ENCODE measurements at places on chromosomes 7 and 10. TPM values are rescaled to one million over a fixed set of nuclear protein-coding genes. Genes with fewer than 3 reads are reported as not detected.

- no peak overlapping the region for H3K27ac ChIP-seq
- peaks cover 4% of the 10 kb centered on the region for H3K27me3 ChIP-seq
- no peak overlapping the region for H3K4me3 ChIP-seq
- H3K36me3 ChIP-seq = no peaks in the 10 kb centered on the region
- H3K4me1 ChIP-seq = no peaks in the 10 kb centered on the region
These were observed 14.3 kb upstream of the VIPR2 start for GRCh38 chr7:159158888-159159405.

GRCh38 chr10:3635211-3635671 lies 149.8 kb downstream of the KLF6 start:
- no peak for DNase-seq
- H3K27ac ChIP-seq = peak overlapping the region; percentile 3
- no peak overlapping the region for H3K4me3 ChIP-seq
- H3K4me1 ChIP-seq = no peaks in the 10 kb centered on the region

GRCh38 chr10:12606461-12606860 lies 257.1 kb downstream of the CAMK1D start:
- H3K27me3 ChIP-seq = no peaks in the 10 kb centered on the region
- peak overlapping the region; percentile 69 for H3K4me3 ChIP-seq
- H3K36me3 ChIP-seq = peaks cover 2% of the 10 kb centered on the region
- H3K27ac ChIP-seq = peak overlapping the region; percentile 97
- peaks cover 27% of the 10 kb centered on the region for H3K4me1 ChIP-seq

Gene SLC29A4
- 0.50 TPM for total RNA-seq

DNA sequence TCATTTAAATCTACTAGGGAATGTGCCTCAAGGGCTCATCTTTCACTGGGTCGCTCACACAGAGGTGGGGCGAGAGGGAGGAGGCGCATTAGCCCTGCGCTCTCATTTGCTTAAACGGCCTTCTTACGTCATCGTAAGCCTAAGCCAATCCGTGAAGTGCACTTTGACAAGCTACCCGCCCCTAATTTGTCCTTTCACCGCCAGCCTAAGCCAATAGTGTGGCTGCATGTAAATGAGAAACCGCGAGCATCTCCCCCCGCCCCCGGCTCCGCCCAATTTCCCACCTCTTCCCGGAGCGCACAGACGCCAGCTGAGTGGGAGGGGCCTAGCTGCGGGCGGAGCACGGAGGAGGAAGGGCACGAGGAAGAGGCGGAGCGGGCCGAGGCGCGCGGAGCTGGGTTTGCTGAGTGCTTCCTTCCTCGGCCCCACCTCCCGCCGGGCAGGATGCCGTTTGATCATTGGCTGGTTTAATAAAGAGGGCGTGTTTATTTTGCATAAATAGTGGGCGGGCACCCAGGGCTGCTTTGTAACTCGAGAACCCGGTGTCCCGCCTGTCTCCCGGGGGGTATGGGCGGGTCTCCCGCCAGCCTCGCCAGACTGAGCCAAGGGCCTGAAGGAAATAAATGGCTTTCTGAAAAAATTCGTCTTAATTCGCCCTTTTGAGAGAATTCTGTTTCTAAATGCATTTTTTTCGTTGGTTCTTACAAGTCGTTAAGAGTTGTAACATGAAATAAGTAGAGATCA lies 289.6 kb upstream of the NFE2L3 start:
- peaks cover 11% of the 10 kb centered on the region for H3K36me3 ChIP-seq
- peaks cover 48% of the 10 kb centered on the region for H3K27me3 ChIP-seq
- H3K4me3 ChIP-seq = peak overlapping the region; percentile 76
- peak; percentile 98 for DNase-seq
- H3K4me1 ChIP-seq = peaks cover 44% of the 10 kb centered on the region

Gene CARD11
- 167 TPM for total RNA-seq

DNA sequence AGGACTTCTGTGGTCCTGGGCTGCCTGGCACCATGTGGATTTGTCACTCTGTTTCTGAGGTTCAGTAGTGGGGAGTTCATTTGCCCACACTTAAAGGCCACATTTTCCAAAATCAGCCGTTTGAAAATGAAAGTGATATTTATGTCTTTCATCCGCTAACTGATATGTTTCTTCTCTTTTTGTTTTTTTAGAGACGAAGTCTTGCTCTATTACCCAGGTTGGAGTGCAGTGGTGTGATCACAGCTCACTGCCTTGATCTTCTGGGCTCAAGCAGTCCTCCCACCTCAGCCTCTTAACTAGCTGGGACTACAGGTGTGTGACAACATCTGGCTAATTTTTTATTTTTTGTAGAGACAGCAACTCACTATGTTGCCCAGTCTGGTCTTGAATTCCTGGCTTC lies 58.6 kb downstream of the EBLN1 start:
- H3K4me3 ChIP-seq = peak overlapping the region; percentile 17
- peaks cover 11% of the 10 kb centered on the region for H3K4me1 ChIP-seq
- H3K27ac ChIP-seq = peak overlapping the region; percentile 65

DNA sequence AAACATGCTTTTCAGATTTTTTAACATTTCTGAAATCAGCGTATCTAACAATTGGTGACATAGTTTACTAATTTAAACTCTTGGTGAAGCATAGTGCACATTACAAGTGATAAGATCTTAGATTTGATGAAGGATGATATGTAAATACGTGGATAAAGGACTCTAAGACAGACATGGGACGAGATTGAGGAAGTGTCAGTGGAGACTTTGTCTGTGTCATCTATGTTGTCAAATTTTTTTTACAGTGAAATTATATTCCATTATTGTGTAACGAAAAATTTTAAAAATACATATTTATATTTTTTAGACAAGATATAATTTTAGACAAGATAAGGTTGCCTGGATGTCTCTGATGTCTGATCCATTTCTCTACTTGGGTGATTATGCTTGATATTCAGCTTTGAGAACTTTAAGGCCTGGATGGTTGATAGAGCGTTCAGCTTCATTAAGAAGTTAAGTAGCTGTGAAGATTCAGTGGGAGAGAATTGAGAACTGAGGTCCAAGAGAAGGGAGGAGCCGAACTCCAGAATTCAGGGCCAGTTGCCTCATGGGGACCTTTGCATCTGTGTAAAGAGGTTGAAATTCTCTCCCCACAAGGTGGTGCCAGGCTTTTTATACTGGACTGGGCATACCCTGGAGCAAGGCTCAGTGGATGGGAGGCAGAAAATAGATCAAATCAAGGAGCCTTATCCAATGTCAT lies 62.7 kb downstream of the KAT6B start:
- H3K27me3 ChIP-seq = no peaks in the 10 kb centered on the region
- H3K4me1 ChIP-seq = peaks cover 3% of the 10 kb centered on the region
- no peak overlapping the region for H3K4me3 ChIP-seq
- no peak for DNase-seq

DNA sequence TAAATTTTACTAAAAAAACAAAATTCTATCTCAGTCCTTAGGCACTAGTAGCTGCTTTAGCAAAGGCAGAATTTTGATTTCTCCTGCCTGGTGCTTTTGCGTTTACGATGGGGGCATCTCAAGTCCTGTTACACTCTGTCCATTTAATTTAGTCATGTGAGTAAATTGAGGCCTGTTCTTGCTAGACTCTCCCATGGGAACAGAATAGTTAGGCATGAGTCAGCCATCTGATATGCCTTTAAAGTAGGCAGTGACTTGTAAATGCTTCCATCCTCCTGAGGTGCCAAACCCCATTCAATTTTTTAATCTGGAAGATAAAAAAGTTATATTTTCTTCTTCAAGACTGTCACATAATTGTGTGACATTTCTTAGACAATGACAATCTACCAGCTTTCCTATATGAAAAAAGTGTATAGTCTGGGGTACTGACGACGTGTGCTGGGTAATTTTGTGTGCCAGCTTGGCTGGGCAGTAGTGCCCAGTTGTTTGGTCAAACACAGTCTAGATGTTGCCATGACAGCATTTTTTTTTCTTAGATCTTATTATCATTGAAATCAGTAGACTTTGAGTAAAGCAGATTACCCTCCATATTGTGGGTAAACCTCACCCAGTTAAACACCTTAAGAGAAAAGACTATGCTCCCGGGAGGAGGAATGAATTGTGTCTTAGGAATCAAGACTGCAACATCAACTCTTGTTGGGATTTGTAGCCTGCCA lies 603.4 kb downstream of the SORCS1 start:
- no peak overlapping the region for H3K27ac ChIP-seq
- H3K36me3 ChIP-seq = no peaks in the 10 kb centered on the region
- H3K4me1 ChIP-seq = no peaks in the 10 kb centered on the region
- H3K27me3 ChIP-seq = no peaks in the 10 kb centered on the region
- DNase-seq = no peak

DNA sequence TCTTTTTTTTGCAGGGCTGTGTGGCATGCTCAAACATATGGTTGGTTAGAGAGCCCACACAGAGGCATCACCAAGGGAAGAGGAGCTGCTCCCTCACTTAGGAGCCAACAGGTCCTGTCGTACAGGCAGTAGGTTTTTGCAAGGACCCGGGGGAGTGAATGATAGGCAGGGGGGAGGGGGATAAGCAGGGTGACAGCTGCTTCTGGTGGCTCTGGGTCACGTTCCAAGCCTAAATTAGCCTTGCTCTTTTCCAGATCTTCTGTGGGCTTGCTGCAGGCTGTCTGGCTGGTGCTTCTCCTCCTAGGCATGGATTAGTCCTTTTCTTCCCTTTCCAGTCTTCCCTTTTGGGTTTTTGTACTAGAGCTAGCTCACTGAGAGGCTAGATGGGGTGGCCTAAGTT lies 117.7 kb upstream of the PODXL start:
- no peaks in the 10 kb centered on the region for H3K36me3 ChIP-seq
- H3K4me1 ChIP-seq = no peaks in the 10 kb centered on the region
- no peak overlapping the region for H3K27ac ChIP-seq
- H3K4me3 ChIP-seq = no peak overlapping the region

DNA sequence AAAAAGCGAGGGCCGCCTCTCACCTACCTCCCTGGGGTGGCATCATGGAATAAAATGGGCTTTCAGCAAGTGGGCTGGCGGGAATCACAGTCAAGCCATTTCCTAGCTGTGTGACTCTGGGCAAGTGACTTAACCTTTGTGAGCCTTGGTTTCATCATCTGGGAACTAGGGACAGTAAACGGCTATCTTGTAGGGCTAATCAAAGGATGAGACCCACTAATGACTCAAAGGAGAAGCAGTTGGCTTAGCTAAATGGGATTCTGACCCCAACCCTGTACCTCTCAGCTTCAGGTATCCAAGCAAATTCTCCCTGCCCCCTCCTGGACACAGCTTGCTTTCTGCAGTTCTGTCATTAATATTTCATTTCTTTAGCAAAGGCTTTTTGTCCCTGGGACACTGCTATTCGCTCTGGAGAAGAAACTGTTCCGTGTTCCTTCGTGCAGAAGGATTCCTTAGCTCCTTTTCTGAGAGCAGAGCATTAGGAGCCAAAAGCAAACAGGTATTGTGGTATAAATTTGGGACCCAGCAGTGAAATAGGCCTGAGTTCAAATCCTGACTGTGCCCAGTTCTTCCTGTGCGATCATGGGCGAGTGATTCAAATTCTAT lies 25.9 kb downstream of the TRIM8 start:
- no peak overlapping the region for H3K4me3 ChIP-seq
- peaks cover 4% of the 10 kb centered on the region for H3K36me3 ChIP-seq
- H3K27ac ChIP-seq = peak overlapping the region; percentile 9
- no peaks in the 10 kb centered on the region for H3K27me3 ChIP-seq

Gene TUBB8
- total RNA-seq = not detected

DNA sequence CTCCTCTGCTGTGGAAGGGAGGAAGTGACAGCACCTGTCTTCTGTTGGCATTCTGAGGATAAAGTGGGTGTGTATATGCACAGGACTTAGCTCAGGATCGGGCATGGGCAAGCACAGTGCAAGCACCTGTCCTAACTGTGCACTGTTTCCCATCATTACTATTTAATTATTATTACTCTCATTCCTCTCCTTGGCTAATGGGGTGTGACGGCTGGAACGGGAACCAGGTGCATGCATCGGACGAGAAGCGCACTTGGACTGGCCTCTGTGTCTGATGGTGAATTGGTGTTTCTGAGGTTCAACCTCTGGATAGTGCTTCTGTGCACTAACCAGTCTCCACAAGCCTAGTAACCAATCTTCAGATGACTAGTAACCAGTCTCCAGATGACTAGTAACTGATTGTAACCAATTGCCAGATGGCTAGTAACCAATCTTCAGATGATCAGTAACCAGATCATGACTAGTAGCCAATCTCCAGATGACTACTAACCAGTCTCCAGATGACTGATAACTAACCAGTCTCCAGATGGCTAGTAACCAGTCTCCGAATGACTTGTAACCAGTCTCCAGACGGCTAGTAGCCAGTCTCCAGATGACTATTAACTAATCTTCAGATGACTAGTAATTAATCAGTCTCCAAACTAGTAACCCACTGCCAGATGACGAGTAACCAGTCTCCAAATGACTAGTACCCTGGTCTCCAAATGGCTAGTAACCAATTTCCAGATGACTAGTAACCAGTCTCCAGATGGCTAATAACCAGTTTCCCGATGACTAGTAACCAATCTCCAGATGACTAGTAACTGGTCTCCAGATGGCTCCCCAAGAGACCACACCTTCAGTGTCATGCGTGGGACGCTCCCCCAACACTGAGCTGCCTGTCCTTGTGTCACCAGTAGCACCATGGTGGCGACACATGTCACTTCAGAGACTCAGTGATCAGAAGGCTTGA lies 85.8 kb downstream of the PAXIP1 start:
- DNase-seq = no peak
- no peak overlapping the region for H3K27ac ChIP-seq
- peaks cover 8% of the 10 kb centered on the region for H3K27me3 ChIP-seq
- peaks cover 3% of the 10 kb centered on the region for H3K4me1 ChIP-seq

DNA sequence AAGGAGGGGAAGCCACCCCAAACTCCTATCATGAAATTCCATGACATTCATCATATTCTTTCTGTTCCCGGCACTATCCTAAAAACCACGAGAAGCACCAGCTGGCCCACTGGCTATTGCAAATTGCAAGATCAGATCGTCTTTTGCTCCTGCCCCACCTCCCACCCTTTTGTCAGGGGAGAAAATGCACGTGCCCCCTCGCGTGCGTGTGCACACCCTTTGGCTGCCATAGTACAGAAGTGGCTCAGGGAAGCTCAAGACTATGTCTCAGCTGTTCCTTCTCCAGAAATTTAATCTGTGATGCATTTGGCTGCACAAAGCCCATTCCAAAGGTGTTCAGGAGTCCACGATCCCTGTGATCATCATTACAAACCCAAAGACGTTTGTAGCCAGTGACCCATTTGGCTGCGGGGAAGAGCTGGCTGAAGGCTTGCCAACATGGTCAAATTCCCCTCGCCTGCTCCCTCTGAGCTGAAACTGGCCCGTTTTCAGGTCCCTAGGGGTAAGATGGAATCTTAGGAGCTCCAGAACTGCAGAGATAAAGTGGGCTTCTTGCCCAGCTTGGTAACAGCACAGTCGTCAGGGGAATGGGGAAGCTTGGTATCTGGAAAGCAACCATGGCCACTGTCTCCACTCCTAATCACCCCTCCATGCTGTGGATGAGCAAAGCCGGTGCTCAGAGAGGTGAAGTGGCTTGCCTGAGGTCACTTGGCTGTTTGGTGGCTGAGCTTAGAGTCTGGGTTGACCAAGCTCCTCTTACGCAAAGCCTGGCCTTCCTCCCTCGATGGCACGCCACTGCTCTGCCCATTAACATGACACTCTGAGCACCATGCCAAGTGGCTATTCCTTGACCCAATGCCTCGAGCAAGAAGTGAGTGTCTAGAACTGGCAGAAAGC lies 155.4 kb downstream of the NEURL1 start:
- no peaks in the 10 kb centered on the region for H3K27me3 ChIP-seq
- DNase-seq = no peak
- H3K27ac ChIP-seq = no peak overlapping the region
- no peak overlapping the region for H3K4me3 ChIP-seq

- H3K36me3 ChIP-seq = peaks cover 88% of the 10 kb centered on the region
- H3K4me3 ChIP-seq = no peak overlapping the region
- no peak for DNase-seq
- no peaks in the 10 kb centered on the region for H3K27me3 ChIP-seq
- H3K4me1 ChIP-seq = peaks cover 46% of the 10 kb centered on the region
These were observed 14.9 kb downstream of the CARD11 start for GRCh38 chr7:3028758-3029093.

GRCh38 chr10:84415539-84416244 lies 87.3 kb downstream of the CCSER2 start:
- no peak for DNase-seq
- H3K27me3 ChIP-seq = no peaks in the 10 kb centered on the region
- no peak overlapping the region for H3K4me3 ChIP-seq
- H3K27ac ChIP-seq = no peak overlapping the region
- H3K36me3 ChIP-seq = peaks cover 92% of the 10 kb centered on the region
- H3K4me1 ChIP-seq = peaks cover 2% of the 10 kb centered on the region

All from activated CD4-positive, alpha-beta T cell treated with anti-CD3 and anti-CD28 coated beads, Interleukin-2, amount 10 ng/mL, durations not matched to agents 7 days and 5 days (primary cell).